ENCODE measurements at places on chromosomes 7 and 10.

- peak; percentile 65 for DNase-seq
Measured at GRCh38 chr7:112880818-112881418, 90.7 kb upstream of the TMEM168 start.

DNA sequence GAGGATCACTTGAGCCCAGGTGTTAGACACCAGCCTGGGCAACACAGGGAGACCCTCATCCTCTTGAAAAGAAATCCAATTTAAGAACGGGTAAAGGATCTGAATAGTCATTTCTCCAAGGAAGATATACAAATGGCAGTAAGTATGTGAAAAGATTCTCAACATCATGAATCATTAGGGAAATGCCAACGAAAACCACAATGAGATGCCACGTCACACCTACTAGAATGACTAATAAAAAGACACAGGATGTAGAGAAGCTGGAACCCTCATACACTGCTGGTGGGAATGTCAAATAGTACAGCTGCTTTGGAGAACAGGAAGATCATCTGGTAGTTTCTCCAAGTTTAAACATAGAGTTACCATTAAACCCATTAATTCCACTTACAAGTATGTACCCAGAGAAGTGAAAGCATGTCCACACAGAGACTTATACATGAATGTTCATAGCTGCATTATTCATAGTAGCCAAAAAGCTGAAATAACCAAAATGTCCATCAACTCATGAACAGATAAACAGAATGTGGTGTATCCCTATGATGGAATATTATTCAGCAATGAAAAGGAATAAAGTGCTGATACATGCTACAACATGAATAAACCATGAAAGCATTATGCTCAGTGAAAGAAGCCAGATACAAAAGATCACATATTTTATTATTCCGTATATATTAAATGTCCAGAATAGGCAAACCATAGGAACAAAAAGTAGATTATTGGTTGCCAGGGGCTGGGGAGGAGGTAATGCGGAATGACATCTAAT, 13.1 kb upstream of the ZMIZ2 start:
- DNase-seq = no peak

- DNase-seq = no peak
Measured at GRCh38 chr7:131090188-131090587, 237.5 kb upstream of the MKLN1 start.

DNA sequence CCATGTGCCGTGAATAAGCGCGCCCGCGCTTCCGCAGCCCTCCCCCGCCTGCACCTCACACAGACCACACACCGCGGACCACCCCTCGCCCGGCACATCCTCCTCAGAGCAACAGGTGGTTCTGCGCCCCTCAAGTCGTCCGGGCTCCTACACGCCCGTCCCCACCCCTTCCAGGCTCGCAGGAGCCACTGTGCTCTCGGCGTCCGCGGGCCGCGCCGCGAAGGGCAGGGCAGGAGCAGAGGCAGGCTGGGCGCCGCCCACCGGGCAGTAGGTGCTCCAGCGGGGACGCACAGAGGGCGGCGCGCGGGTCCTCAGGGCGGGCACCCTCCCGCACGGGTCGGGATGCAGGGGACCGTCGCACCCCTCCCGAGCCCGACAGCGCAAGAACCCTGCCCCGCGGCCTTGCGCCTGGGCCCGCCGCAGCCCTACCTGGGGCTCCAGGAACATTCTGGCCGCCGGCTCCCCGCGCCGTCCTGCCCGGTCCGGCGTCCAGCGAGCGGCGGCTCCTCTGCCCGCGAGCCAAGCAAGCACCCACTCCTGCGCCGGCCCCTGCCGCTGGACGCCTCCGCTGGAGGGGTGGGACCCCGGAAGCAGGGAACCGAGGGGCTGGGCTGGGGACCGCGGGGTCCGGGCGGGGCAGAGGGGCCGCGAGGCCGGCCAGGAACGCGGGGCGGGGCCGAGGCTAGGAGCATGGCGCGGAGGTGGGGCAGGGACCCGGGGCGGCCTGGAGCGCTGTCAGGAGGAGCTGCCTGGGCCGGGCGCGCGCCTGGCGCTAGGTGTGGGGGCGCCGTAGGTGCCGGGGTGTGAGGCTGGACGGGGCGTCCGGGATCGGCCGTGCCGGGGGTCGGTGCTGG, 37.4 kb downstream of the RASGEF1A start:
- DNase-seq = peak; percentile 20

DNA sequence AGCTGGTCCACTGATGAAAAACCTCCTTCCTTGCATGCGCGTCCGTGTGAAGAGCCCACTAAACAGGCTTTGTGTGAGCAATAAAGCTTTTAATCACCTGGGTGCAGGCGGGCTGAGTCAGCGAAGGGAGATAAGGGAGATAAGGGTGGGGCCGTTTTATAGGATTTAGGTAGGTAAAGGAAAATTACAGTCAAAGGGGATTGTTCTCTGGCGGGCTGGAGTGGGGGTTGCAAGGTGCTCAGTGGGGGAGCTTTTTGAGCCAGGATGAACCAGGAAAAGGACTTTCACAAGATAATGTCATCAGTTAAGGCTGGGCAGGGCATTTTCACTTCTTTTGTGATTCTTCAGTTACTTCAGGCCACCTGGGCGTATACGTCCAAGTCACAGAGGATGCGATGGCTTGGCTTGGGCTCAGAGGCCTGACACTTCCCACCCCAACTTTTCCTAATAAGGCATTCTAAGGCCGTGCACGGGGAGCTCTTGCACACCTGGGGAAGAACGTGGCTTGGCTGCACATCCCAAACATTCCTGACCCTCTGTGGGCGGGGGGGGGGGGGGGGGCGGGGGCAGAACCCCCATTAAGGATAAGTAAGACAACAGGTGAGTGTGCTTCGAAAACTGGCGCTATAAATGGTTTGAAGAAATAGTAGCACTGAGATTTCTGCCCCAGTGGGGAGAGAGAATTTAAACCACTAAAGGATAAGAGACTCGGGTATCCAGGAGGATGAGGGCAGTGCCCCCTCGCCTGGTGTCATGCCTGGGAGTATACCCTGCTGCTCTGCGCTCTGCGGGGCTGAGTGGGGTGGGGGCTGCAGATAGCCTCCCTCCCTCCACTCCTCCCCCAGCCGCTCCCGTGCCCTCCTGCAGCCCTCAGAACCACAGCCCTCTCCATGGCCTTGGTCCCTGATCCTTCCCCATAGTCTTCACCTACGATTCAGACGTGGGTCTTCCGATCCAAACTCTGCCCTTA, 217.6 kb downstream of the MLLT10 start:
- DNase-seq = no peak

- no peak for DNase-seq
Measured at GRCh38 chr10:124423813-124424212, 5.1 kb upstream of the OAT start.
